SJSA1 (cell line): ENCODE measurements at places on chromosomes 5 and 9.

GRCh38 chr9:71594541-71594940, 173.8 kb downstream of the CEMIP2 start:
- DNase-seq, result no peak

GRCh38 chr9:96048956-96049831, 173.7 kb downstream of the ERCC6L2 start:
- peak; percentile 55 for DNase-seq

- no peak for DNase-seq
Observed at GRCh38 chr9:5448461-5449435, 1.6 kb upstream of the CD274 start.

- no peak for DNase-seq
Observed at GRCh38 chr5:88355490-88356050, 86.9 kb upstream of the TMEM161B start.

GRCh38 chr5:10863763-10864383, 102.8 kb upstream of the DAP start:
- DNase-seq, result peak; percentile 65

DNA sequence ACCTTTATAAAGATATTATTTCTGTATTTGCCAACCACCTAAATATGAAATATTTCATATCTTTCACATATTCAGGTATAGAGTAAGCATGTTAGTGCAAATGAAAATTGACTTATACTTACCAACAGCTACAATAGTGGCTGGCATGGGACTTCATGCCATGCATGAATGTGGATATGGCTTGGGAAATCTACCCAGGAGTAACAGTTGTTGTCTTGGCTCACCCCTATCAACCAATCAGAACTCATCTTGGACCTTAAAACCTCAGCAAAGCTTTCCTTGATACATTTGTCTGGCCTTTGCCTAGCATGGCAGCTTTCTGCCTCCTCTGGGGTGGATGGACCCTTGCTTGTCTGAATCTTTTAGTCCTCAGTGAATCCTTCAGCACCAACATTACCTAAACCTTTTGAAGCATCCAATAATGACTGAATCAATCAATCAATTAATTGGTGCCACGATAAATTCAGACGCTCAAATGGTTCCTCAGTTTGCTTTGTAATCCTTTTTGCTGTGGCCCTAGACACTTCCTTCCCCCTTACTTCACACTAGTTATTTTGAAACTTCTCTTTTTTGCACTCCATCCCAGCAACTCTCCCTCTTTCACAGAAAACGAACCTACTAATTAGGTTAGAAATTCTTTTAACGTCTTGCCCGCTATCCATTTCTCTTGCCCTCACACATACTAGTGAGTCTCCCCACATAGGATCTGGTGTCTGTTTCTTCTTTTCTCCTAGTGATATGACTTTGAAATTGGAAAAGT, 132.3 kb upstream of the ZNF608 start:
- no peak for DNase-seq

GRCh38 chr5:10896016-10896415, 135.0 kb upstream of the DAP start:
- DNase-seq, result no peak

GRCh38 chr5:180960209-180960608, 28.4 kb upstream of the BTNL3 start:
- DNase-seq, result no peak

GRCh38 chr9:23541976-23542375, 284.1 kb downstream of the ELAVL2 start:
- no peak for DNase-seq

DNA sequence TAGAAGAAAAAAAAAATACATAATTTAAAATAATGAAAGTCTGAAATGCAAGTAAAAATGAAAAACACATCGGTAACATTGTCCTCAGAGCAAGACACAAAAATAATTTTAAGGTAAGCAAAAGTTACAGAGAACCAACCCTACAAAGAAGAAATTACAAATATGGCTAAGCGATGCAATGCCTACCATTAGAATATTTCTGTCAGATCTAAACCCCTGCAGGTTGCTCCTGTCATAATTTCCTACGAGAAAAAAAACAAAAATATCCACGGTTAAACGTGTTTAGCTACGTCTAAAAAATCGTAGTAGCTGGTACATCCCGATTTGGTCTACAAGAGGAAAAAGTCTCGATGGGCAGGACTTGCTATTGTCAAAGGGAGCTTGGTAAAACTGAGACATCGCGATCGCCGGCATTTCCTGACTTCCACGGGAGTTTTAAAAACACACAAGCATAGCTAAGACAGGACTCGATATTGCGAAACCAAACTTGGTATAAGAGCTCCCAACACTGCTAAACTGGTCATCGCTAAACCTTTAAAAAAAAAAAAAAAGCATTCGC, 1.1 kb upstream of the ANXA2R start:
- no peak for DNase-seq

DNA sequence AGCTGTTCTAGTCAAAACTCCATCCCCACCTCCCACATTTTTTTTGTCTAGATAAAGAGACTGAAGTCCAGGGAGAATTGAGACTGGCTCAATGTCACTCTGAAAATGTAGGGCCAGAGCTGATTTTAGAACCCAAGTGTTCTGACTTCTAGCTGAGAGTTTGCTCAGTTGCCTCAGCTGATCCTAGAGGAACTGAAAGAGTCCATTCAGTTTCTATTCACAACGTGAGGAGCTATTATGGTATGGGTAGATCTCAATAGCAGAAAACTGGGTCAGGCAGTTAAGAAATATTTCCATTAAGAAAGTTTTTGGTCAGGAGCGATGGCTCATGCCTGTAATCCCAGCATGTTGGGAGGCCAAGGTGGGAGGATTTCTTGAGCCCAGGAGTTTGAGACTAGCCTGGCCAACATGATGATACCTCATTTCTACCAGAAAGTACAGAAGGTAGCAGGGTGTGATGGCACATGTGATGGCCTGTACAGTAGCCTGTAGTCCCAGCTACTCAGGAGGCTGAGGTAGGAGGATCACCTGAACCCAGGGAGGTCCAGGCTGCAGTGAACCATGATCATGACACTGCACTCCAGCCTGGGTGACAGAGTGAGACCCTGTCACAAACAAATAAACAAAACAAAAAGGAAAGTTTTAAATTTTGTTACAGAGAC, 61.7 kb downstream of the GLRA1 start:
- no peak for DNase-seq

GRCh38 chr9:112034216-112034611, 137.6 kb downstream of the UGCG start:
- DNase-seq, result no peak

DNA sequence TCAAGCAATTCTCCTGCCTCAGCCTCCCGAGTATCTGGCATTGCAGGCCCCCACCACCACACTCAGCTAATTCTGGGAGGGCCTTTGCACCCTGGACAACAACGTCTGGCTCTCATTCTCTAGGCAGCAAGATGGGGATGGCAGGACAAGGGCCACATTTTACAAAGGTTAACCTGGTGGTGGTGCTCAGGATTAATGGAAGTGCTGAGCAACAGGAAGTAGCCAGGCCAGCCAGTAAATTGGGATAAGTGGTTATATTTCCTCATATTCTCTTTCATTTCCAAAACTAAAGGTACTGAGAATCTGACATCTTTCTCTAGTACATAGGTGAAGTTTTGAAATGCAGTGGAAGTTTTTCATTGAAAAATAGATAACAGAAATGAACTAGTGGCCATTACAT, 24.7 kb upstream of the ASPN start:
- DNase-seq, result no peak

DNA sequence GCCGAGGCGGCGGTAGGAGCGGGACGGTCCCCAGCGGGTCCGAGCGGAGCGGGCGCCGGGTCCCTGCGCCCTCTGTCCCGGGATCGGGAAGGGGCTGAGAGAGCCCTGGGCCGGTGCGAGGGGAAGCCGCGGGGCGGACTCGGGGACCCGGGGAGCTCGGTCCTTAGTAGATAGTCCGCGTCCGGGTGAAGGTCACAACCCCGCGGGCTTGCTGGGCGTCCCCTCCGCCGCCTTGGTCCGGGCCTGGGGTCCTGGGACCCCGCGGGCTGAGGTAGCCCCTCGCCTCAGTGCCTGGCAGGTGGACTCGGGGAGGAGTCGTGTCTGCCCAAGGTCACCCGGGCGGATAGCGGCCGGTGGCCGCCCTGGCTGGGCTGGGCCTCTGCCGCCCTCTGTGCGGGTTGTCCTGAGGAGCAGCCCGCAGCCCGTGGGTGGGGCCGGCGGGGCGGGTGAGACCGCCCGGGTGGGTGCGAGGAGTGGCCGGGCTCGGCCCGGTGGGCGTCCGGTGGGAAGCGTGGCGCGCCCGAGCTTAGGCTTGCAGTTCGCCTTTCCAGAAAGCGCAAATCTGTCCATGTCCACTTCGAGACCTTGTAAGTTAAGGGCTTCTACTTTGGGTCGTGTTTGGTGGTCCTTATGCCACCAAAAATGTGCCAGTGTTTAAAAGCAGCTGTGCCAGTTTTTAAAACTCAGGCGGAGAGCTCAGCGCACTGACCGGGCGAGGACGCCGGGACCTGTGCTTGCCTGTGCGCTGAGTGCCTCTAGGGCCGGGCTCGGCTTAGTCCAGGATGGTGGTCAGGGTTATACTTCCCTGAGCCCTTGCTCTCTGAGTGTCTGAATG, 554 bp downstream of the SDHA start:
- peak; percentile 46 for DNase-seq
